ENCODE measurements at places on chromosomes 1 and 21.
A peak's percentile ranks its signal among the peaks of the same experiment; 100 is the strongest.

GRCh38 chr1:117627546-117628130, 21.8 kb downstream of the TENT5C start:
- DNase-seq: no peak

DNA sequence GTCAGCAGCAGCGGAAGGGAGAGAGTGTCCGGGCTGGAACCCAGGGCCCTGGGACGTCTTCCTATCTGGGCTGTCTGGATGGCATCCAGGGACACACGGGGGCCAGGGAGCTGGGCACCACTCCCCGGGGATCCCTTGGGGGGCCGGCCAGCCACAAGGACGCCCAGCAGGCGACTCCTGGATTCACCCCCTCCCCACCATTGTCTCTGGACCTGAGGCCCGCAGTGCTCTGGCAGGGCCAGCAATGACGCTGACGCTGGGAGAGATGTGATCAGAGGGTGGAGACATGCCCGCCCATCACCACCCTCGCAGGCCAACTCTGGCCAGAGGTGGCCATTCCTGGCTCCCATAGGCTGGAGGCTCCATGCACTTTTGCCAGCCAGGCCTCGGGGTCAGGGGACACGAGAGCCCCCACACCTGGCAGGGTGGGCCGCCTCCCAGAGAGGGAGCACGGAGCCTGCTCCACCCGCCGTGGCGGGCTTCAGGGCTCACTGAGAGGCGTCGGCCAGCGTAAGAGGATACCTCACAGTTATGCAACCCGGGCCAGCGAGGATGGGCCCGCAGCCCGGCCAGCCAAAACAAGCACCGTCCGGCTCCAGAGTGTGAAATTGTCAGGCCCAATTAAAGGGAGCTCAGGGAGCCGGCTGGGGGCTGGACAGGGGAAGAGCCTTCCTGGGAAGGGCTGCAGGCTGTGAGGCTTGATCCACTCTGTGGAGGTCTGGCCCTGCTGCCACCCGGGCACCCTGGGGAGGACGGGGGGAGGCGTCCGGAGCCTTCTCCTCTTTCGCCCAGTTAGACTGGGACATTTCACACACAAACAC, 10.3 kb downstream of the ACTRT2 start:
- DNase-seq: no peak

DNA sequence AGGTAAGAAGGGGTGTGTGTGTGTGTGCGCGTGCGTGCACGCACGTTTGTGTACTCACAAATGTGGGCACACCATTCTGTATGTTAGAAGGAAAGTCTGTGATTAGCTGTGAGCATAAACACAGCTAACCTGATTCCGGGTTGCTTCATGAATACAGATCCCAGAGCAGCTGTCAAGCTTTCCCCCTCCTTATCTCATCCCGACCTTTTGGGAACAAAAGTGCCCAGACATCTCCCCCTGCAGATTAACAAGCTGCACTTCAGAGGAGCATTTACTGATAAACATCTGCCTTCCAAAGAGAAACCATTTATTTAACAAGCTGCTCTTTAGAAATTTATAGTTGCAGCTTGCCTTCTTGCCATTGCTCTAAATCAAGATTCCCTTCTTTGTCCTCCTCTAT, 97.0 kb downstream of the MT1HL1 start:
- DNase-seq: no peak

DNA sequence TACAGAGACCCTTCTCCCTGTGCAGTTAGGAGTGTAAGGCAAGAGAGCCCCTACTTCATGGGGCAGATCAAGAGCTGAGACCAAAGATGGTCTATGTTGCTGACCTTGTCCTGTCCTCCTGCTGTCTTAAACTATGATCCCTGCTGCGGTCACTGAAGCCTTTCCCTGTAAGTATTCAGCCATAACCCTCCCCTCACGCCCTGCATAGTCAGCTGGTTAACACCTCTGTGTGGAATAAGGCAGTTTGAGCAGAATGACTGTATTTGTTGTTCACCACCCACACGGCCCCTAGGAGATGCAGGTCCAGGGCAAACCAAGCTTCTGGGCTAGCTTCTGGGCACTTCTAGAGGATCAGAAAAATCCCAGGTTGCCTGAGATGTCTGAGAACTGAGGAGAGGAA, 356 bp downstream of the TSPAN1 start:
- no peak for DNase-seq

DNA sequence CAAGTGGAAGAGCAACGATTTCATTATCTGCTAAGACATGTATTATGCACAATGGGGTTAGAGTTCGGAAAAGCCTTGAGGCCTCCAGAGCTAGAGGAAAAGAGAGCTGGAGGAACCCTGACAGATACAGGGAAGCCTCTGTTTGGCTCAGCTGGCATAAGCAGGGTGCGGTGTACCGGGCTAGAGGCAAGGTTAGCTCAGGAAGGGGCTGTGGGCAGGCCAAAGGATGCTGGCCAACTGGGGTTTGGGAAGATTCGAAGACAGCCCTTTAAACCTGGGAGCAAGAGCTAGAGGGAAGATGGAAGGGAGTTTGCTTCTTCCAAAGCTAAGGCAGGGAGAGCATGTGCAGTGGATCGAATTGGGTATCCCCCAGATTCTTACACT, 107.6 kb upstream of the TLR5 start:
- no peak for DNase-seq

GRCh38 chr1:155272466-155273342, 600 bp downstream of the CLK2 start:
- DNase-seq: no peak

DNA sequence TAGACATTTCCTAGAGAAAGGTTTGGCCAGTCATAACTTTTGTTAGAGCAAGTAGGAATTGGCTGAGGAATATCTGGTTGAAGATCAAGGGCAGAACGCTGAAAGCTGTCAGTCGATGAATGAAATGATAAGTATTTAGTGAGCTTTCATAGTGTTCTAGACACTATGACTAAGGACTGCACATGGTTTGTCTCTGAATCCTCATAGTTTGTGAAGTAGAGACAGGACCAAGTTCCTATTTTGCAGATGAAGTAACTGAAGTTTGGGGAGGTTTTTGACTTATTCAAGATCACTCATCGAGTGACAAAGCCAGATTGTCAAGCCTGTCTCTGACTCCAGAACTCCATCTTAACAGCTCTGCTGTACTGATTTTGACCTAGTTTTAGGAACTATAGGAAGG, 4.7 kb downstream of the ELOA start:
- DNase-seq: no peak

GRCh38 chr1:211948377-211948776, 87.0 kb downstream of the INTS7 start:
- no peak for DNase-seq

GRCh38 chr1:41639332-41639936, 155.0 kb upstream of the EDN2 start:
- no peak for DNase-seq

DNA sequence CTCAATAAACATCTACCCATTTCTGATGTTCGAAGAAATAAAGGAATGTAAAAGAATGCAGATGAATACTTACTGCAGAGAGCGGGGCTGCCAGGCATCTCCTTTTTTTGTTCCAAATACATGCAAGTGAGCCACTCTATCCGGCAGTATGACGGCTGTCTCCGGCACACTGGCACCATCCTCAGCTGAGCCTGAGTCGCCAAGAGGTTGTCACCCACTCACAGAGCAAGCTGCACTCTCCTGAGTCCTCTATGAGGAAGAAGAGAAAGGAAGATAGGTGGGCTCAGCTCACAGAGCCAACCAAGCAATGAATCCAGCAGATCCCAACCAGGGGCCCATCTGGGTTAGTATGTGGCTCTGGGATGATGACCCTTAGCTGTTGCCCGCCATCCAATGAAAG, 65.3 kb downstream of the CD46 start:
- DNase-seq: no peak

DNA sequence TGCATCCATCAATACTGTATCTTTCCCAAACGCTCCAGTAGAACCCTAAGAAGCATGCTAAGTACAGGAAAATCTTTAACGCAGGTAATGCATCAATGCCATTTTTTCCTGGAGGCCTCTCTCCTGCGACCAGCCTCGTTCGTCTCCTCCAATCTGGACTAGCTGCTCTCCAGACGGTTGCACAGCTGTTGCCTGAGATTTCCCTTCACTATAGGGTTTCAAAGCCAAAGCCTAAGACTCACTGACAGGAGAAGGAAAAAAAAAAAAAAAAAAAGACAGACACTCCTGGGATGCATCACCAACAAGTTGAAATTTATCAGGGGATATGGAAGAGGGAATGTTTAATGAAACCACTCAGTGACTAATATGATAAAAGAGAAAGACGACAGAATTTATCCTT, 93.0 kb downstream of the APP start:
- DNase-seq: no peak

DNA sequence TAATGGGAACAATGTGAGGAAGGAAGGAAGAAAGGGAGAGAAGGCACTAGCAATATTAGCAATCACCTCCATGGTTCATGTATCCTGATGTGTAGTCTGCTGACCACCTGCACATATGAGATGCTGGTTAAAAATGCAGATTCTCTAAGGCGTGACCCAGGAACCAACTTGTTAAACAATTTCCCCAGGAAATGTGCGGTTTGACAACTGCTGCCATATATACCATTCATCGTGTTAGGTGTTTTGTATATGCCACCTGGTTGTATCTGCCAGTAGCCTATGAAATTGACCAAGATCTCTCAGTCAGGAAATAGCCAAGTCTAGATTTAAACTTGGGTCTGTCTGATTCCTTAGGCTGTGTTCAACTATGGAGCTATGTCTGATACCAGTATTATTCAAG, 4.1 kb downstream of the SEMA4A start:
- no peak for DNase-seq

GRCh38 chr1:111592389-111593361, 26.9 kb upstream of the RAP1A start:
- DNase-seq: peak; percentile 96

GRCh38 chr1:40014253-40014706, 26.2 kb upstream of the CAP1 start:
- no peak for DNase-seq

All from stimulated activated CD4-positive, alpha-beta T cell treated with anti-CD3 and anti-CD28 coated beads, Interleukin-1b, Interleukin-23, amount 100 ng/mL, for 1 hour (primary cell).